ENCODE measurements at places on chromosomes 11 and 22.

DNA sequence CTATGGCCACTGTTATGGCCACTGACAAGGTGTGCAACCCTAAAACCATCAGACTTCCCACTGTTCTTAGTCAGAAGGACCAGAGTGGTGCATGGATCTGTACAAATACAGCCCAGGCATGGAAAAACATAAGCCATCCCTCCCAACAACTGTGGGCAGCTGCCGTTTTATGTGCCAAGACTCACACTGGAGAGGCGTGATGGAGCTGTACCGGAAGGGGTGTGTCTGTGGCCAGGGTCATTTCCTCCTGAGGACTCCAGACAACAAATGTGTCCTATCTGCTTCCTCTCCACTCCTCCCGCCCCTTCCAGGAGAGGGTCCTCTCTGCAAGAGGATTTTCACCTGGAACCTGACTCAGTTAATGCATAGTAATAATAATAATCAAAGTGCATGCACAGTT, 29.5 kb downstream of the KCNJ1 start:
- no peak for DNase-seq

GRCh38 chr11:64620381-64620971, 29.5 kb downstream of the SLC22A12 start:
- no peak for DNase-seq

- no peak for DNase-seq
Measured at GRCh38 chr11:114785820-114786219, 107.5 kb downstream of the NXPE2 start.

DNA sequence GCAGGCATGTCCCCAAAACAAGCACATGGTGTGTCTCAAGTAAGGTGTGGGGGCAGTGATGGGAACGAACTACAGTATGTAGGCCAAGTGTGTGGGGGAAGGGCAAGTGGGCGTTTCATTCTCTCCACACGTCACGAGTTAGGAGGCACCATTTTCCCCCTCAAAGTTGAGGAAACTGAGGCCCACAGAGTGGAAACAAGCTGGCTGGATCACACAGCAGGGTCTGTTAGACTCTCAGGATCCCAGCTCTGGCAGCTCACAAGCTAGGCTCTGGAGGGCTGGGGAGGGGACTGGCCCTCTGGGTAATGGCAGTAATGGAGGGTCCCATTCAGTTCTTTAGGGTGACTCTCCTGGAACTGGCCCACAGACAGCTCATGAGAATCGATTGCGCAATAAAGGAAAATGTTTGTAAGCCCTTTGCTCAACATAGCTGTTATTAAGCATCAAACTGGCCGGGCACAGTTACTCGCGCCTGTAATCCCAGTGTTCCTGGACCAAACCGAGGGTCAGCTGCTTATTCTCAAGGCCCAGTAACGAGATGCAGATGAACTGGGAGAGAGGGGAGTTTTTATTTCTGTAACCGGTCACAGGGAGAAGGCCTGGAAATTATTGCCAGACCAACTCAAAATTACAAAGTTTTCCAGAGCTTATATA, 24.1 kb upstream of the TUB start:
- DNase-seq, result no peak

GRCh38 chr11:61512435-61512834, 3.9 kb downstream of the LRRC10B start:
- no peak for DNase-seq

GRCh38 chr11:72237112-72237931, 6.7 kb downstream of the PHOX2A start:
- no peak for DNase-seq

Measured in COLO829 (cell line).